Daoy (cell line): ENCODE measurements at places on chromosomes 4 and X. TPM values are rescaled to one million over a fixed set of nuclear protein-coding genes. Genes with fewer than 3 reads are reported as not detected.
A peak's percentile ranks its signal among the peaks of the same experiment; 100 is the strongest.

DNA sequence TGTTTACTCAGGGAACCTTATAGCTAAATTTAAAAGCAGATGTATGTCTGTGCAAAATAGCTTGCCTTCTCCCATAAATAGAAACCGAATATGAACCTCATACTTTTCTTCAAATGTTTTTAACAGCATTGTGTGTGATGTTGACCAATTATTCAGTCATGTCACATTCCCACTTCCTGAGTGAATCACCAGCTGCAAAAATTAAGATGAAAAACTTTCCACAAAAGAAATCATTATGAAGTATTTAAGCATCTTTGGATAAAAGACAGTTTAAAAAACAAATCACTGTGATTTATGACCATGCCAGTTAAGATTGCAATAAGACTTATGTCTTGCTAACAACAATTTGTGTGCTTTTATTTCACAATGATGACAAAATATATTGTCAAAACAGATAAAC lies 220.1 kb downstream of the PDGFC start:
- no peak for DNase-seq

- DNase-seq: peak; percentile 46
Measured at GRCh38 chr4:168666531-168666930, 169.7 kb downstream of the PALLD start.

DNA sequence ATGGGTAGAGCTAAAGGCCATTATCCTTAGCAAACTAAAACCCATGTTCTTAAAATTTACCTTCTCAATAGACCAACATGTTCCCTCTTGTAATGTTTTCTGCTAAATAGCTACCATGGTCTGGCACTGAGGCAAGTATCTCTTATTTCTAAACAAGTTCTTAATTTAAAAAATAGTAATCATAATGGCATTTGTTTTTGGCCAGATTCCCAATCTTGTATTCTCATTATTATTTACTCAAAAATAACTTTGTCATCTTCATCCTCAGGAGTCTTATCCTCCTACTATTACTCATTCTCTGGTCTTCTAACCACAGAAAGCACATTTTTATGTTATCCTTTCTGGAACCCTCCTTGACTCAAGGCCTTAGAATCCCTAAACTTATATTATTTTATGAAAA lies 931.2 kb downstream of the CCSER1 start:
- DNase-seq: no peak

GRCh38 chr4:80948141-80948540 lies 82.4 kb upstream of the BMP3 start:
- no peak for DNase-seq

DNA sequence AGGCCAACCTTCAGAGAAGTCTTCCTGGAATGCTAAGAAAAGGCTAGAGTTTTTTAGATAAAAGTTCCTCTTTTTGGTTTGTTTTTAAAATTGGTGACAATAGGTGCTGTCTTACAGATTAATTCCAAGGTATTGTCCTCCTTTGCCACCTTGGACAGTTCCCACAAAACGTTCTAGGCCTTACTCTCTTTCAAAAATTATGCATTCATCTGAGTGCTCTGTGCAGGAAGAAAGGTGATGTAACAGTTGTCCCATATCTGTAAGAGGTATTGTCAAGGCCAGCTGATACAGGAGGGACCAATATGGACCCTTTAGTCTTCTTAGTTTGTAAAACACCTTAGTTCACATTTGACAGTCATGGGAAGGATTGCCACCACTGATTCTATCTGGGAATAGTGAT lies 15.9 kb upstream of the CXCL5 start:
- DNase-seq: no peak

Gene DLG3
- total RNA-seq: 5.9 and 10.1 TPM in 2 replicates
